ENCODE measurements at places on chromosomes 6 and 20.

- no peak for DNase-seq
These were observed 42.1 kb downstream of the SRSF3 start for GRCh38 chr6:36636283-36636682.

DNA sequence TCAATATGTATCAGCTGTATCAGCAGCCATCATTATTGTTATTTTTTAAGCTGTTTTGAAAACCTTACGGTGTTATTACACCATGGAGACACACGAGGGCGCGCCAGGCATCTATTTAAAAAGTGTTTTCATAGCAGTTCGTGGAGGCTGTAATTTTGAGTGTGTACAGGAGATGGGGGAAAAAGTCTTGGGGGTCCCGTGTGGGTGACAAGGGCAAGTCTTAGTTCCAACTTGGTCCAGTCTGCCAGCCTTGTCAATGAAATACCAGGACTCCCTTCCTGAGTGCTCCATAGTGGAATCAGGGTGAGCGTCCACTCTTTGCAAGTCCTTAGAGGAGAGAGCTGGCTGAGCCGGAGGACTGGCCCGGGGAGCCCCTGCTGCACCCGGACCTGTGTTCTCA is 43.3 kb downstream of the SLC2A10 start:
- peak; percentile 57 for DNase-seq

GRCh38 chr6:5403076-5403475 is 141.8 kb downstream of the FARS2 start:
- DNase-seq = no peak

GRCh38 chr6:145153495-145153894 is 581.8 kb downstream of the EPM2A start:
- no peak for DNase-seq

DNA sequence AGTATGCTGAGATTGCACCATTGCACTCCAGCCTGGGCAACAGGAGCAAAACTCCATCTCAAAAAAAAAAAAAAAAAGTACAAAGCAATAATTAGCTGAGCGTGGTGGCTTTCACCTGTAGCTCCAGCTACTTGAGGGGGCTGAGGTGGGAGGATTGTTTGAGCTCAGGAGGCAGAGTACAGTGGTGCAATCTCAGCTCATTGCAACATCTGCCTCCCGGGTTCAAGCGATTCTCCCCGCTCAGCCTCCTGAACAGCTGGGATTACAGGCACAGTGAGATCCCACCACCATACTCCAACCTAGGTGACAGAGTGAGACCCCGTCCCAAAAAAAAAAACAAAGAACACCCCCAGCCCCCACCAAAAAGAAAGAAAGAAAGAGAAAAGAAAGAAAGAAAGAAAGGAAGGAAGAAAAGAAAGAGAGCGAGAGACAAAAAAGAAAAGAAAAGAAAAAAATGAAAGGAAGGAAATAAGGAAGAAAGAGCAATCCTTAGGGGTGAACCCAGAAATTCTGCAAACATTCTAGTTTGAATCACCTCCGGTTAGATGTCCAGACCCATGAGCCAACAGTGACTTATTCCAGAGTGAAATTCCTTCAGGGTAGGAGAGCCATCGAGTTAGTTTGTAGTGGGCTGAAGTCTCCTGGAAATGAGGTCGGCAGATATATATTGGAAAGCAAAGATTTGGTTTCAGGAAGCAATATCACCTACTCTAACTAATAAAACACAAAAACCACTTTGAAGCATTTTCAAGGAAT is 3.2 kb upstream of the RIPOR3 start:
- no peak for DNase-seq

DNA sequence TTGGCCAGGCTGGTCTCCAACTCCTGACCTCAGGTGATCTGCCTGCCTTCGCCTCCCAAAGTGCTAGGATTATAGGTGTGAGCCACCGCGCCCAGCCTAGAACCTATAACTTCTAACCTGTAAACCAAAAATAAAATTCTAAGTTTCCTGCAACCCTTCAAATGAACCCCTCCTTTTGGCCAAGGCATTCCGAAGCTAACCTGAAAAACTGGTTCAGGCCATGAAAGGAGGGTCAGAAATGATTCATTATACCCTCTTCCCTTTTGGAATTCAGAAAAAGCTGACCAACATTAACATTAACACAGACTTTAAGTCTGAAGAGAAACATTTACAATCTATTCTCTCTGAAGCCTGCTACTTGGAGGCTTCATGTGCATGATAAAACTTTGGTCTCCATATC is 165.1 kb downstream of the TINAG start:
- DNase-seq = no peak

DNA sequence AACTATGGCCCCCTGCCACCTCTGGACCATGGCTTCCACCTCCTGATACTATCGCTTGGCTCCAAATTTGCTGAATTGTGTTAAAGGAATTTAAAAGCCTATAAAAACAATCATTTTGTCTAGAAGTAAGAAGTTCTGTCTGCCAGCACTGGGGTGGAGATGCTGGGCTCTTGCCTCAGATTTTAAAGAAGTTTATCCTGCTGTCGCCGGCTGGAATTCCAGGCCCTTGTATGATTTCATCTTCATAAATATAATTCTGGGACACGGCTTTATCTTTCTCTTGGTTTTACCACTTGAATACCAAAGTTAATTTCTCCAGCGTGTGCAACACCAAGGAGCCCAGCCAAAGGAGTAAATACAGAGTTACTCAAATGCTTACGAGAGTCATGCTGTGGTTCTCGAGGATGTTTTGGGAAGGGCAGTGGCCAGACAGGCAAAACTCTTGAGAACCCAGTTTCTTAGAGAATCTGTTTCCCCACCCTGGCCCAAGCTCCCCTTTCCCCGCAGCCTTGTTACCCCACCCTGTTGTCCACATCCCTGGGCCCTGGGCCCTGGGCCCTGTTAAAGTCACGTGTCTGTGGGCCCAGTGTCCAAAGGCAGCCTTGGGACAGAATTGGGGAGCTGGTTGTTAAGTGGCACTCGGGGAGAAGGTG is 31.9 kb downstream of the C6orf89 start:
- DNase-seq = no peak

DNA sequence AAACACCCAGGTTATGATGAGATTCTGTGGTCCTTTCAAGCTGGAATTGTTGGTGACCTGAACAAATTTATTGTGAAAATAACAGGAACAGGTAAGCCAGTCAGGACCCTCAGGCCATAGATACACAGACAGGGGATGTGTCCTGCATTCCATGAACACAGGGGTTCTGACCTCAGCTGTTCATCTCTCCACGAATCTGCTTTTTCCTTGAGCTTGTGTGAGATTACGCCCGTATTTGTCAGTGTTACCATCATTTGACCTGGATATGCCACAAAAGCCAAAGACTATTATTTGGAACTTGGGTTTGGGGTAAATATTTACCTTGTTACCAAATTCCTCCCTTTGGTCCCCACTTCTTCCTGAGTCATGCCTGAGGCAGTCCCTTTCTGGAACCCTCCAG is 288.9 kb downstream of the PREX1 start:
- DNase-seq = no peak

DNA sequence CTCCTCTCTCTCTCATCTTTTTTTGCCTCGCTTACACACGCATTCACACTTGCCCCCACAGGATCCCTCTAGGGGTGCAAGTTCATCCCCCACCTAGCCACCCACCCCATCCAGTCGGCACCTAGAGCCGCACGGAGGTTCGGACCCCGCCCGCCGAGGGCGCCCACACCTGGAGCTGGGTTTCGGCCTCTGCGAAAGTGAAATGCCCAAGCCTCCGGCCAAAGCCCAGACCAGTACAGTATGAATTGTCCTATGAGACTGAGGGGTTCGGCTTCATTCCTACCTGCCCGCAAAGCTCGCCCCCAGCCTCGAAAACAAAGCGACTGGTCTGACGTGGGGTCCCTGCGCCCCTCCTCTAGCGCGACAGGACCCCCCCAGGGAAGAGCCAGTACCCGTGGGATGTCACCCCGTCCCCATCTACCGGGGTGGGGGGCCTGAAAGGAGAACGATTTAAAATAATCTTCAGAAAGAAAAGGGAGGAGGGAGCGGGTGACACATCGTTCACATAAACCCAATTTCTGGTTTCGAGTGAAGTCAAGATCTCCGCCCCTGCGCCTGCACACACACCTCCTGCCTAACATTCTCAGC is 1.5 kb downstream of the TFAP2A start:
- peak; percentile 73 for DNase-seq

GRCh38 chr20:35238735-35239134 is 12.2 kb downstream of the MMP24 start:
- DNase-seq = no peak

- no peak for DNase-seq
These were observed 205.6 kb upstream of the GGTLC1 start for GRCh38 chr20:24194143-24194542.

DNA sequence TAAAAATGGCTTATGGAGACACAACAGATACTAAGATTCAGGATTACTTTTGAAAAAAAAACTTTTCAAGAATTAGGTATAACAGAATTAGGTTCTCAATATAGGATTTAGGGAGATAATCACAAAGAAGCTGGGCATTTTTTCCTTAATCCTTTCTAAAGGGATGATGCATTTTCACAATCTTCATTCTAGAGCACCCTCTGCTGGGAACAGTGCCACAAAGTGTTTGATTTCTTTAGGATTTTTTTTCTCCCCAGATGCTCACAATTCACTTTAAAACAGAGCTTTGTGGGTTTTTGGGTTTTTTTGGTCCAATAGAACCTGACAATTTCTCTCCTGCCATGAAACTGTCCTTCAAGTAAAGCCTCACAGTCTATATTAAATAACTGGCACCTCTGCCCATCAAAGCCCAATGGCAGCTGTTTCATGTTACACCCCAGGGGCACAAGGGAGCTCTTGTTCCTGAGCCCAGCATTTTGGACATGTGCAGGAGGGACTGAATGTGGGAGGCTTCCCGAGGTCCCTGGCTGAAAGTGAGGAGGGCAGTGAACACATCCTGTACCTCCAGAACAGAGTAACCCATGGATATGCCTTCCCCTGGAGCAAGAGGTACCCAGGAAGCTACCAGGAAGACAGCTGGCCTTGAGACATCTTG is 39.7 kb downstream of the PREP start:
- peak; percentile 15 for DNase-seq

- peak; percentile 85 for DNase-seq
These were observed 113.9 kb upstream of the PRSS16 start for GRCh38 chr6:27133281-27134227.

GRCh38 chr6:98980819-98981218 is 33.1 kb upstream of the FBXL4 start:
- no peak for DNase-seq
